Nephron progenitor cell (in vitro differentiated cells): ENCODE measurements at places on chromosomes 7 and 10.

- DNase-seq = no peak
These were observed 31.4 kb upstream of the AKR1D1 start for GRCh38 chr7:138044897-138045296.

DNA sequence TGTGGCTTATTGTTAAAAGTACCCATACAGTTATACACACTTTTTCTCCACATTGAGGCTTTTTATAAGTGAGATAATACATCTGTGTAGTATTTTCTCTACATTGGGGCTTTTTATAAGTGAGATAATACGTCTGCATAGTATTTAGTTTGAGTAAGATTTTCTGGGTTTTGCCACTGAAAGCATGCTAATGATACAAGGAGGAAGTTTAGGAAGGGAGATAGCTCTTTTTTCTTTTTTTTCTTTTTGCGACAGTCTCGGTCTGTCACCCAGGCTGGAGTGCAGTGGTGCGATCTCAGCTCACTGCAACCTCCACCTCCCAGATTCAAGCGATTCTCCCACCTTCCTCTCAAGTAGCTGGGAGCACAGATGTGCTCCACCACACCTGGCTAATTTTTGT, 13.3 kb downstream of the FAM107B start:
- no peak for DNase-seq

- DNase-seq = no peak
These were observed 34.7 kb downstream of the TCF7L2 start for GRCh38 chr10:112984756-112985155.

DNA sequence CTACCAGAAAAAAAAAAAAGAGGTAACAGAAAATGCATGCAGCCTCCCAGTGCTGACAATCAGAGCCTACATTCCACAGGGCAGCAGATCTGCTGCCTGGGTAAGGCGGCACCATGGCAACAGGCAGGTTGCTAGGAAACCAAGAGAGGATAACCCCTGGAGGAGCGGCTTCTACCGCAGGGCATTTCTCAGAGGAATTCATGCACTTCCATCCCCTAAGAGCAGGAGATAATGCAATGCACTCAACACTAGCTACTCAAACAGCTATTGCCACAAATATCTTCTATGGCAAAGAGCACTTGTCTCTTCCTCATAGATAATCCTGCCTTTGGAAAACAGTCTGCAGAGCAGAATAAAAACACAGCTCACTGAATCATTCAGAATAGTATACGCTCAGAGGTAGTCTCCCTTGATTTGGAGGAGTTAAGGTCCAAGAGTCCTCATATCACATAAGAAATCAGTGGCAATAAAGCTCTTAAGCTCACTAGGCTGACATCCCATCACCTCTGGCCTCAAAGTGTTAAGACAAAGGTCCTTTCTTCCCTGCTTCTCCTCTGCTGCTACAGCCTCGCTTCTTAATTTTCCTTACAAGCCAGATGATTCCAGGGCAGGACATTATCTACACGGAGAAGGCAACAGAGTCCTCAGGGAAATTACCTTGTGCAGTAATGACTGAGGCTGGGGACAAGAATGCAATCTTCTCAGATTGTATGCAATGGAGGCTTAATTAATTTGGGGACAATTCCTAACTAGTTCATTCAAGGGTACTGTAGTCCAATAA, 10.7 kb downstream of the PSAP start:
- peak; percentile 95 for DNase-seq

- DNase-seq = no peak
These were observed 267.2 kb downstream of the GLRX3 start for GRCh38 chr10:130403153-130404075.

DNA sequence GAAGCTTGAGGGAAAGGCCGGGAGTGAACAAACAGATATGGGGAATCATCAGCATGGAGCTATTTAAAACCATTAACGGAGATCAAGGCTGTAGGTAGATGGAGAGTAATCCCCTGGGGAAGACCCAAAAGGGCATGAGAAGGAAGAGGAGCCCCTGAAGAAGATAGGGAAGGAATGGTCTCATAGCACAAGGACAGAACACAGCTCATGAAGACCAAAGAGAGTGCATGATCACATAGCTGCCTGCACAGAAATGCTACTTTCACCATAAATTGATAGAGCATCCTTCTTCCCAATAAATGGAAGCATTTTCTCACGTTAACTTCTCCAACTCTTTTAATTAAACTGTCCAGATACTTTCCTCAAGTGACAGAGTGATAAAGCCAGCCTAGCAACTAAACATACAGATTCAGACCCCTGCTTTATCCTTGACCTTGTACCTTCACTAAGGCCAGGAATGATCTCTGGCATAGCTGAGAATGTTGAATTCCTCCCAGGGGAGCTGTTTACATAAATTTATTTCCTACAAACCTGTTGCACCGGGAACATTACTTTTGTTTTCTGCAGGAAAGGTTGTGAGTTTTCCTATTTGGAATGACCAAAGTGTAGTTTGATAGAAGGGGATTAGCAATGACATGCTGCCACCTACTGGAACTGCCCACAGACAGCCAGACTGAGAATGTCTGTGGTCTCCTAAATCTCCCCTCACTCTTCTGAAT, 110.8 kb upstream of the LRGUK start:
- DNase-seq = peak; percentile 52
